Activated T-helper 1 cell treated with anti-CD3 and anti-CD28 coated beads, Interleukin-12 subunit alpha, Interleukin-12 subunit beta, Interleukin-2, Interleukin-4 antibody, amounts not matched to agents 30 ng/mL and 10 ng/mL and 1 ng/mL, durations not matched to agents 14 hours and 24 hours and 36 hours (primary cell): ENCODE measurements at places on chromosomes 7 and 10. TPM values are rescaled to one million over a fixed set of nuclear protein-coding genes. Genes with fewer than 3 reads are reported as not detected.

The MAGI2 gene
- total RNA-seq = 0.10 and 0.17 TPM in 2 replicates

The RSPH10B gene
- total RNA-seq = 0.81 and 1.1 TPM in 2 replicates

The PLCE1 gene
- total RNA-seq = not detected in 2 replicates

The OSBPL3 gene
- 90.6 and 101 TPM in 2 replicates for total RNA-seq

The WDR11 gene
- 53.0 and 53.1 TPM in 2 replicates for total RNA-seq

The TEX47 gene
- not detected in 2 replicates for total RNA-seq

The SH2D4B gene
- 0.18 and 0.20 TPM in 2 replicates for total RNA-seq

The HSPA12A gene
- 0.05 TPM in 1 of 2 replicates, not detected in the other for total RNA-seq

The WEE2 gene
- total RNA-seq = 0.10 and 0.12 TPM in 2 replicates

The CD36 gene
- not detected in 2 replicates for total RNA-seq

The C1GALT1 gene
- 35.8 and 41.4 TPM in 2 replicates for total RNA-seq

The ITPRID1 gene
- not detected in 2 replicates for total RNA-seq

The FAM241B gene
- total RNA-seq = 10.2 and 10.9 TPM in 2 replicates

The ADGRA1 gene
- not detected in 2 replicates for total RNA-seq

The OPN1SW gene
- total RNA-seq = not detected in 2 replicates

The MSS51 gene
- total RNA-seq = 3.1 and 3.7 TPM in 2 replicates

The SPDYE5 gene
- total RNA-seq = not detected in 2 replicates

The GHRHR gene
- not detected in 2 replicates for total RNA-seq

The HOXA7 gene
- total RNA-seq = not detected in 2 replicates

The ZNF25 gene
- 6.4 and 8.1 TPM in 2 replicates for total RNA-seq

The HOXA5 gene
- not detected in 2 replicates for total RNA-seq

The AKR1C8 gene
- 0.22 and 0.34 TPM in 2 replicates for total RNA-seq

The CAV1 gene
- total RNA-seq = 0.76 and 1.8 TPM in 2 replicates

The NODAL gene
- not detected in 2 replicates for total RNA-seq

The CACNA2D1 gene
- total RNA-seq = not detected in 2 replicates

The FOXI2 gene
- total RNA-seq = not detected in 2 replicates

The CFAP43 gene
- not detected in 2 replicates for total RNA-seq

The UFSP1 gene
- 4.1 and 5.5 TPM in 2 replicates for total RNA-seq

The SPDYE8 gene
- total RNA-seq = not detected in 2 replicates
